ENCODE measurements at places on chromosomes 13 and 19.

DNA sequence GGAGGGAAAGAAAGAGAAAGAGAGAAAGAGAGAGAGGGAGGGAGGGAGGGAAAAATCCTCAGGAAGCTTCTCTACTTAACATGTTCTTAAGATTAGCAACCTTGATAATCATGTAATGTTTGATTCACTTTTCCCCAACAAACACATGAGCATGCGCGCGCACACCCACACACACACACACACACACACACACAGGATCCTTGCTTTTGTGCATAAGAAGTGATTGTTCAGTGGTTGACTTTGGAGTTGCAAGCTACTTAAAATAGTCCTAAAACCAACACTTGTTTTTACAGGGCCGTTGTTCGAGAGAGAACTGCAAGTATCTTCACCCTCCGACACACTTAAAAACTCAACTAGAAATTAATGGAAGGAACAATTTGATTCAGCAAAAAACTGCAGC, 100.0 kb upstream of the RAP2A start:
- no peak for DNase-seq

DNA sequence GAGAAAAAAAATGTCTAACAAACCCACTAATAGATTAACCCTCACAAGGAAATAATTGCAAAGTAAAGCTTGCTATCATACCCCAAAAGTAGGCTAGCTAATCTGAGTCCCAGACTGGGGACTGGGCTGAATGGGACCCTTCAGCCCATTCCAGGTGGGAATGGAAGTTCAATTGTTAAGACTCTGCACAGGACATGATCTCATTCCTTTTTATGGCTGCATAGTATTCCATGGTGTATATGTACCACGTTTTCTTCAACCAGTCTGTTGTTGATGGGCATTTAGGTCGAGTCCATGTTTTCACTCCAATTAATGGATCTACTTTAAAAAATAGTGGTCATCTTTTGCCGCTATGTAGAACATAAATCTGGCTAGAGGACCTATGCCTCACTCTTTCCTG, 17.9 kb downstream of the OR7A5 start:
- no peak for DNase-seq

GRCh38 chr13:96984051-96984508, 10.2 kb downstream of the OXGR1 start:
- no peak for DNase-seq

GRCh38 chr13:51637852-51638215, 53.6 kb downstream of the WDFY2 start:
- DNase-seq = no peak

DNA sequence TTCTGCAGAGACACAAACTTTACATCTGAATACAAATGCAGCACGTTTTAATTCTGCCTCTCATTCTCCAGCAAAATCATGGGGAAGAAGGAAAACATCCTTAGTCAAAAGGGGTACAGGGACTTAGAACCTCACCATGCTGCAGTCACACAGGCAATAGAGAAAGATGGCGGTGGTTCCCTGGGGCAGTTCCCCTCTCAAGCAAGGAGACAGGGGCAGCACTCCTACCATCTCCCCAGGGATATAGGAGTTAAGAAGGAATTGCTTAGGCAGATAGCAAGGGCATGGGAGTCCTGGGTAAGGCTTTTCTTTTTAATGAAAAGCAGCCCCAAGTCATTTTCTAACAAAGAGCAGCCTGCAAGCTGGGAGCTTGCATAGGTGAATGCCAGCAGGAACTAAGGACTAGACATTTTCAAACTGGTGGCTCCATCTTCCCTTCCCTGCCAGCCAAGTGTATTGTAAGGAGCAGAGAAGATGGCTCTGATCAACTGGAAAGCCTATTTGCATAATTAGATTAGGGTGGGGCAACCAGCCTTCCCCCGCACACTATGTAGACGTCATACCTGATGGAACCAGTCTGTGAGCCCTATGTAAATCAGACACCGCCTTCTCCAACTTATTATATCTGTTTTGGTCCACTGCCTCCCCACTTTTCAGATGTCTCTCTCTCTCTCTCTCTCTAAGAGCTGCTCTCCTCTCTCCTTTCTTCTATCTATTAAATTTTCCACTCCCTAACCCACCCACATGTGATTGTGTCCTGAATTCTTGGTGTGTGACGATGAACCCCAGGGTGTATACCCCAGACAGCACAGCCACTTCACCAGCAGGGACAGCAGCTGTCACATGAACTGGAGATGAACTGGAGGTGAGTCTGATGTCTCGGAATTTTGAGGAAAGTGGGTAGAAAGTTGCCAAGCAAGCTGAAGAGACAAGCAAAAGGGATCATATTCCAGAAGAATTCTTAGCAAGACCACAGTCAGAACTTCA, 514.5 kb downstream of the IRS2 start:
- DNase-seq = no peak

GRCh38 chr19:21856773-21857514, 21.0 kb upstream of the ZNF43 start:
- no peak for DNase-seq

DNA sequence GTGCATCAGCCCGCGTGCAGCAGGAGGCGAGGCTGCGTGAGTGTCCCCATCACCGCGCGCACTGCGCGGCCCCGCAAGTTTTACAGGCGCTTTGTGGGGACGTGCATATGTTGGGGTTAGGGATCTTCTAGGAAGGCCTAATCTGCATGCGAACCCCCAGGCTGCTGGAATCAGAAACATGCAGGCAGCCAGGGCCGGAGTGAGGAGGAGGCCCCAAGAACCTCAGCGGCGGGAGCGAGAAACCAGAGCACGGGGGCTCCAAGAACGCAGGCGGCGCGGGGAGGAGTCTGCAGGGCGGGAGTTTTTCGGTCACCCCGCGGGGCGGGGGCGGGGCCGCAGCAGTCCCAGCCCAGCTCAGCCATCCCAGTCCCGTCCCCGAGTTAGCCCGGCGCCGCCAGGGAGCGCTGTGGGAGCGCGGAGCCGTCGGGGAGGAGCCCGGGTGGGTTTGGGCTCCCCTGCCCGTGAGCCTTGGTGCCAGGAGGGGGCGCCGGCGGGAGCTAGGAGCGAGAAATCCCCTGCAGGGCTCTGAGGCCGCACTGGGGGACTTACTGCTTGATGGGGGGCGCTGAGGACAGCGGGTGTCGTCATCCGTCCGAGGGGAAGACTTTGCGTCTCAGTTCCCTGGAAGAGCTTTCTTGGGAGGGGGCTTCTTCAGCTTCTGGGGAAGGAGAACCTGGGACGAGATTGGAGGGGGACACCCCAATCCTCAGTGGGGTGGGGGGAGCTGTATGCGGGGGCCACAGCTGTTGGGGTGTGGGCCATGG, 933 bp upstream of the NRTN start:
- peak; percentile 88 for DNase-seq

DNA sequence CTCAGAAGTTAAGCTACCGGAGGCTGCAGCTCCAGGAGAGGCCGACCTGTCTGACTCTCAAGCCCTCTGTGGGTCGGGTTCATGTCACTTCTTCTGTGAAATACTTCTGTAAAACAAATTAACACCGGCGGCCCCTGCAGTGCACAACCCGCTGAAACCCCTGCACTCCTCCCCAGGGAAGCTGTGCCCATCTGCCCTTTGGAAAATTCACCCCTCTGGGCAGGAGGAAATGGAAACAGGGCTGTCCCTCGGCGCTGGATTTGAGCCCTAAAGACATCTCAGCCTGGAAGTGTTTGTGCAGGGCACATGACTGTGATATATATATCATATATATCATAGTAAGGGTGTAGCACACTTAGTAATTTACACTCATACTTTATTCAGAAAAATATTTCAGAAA, 415.3 kb downstream of the IRS2 start:
- no peak for DNase-seq

- DNase-seq = no peak
Observed at GRCh38 chr13:70253834-70254233, 145.6 kb upstream of the KLHL1 start.

GRCh38 chr13:74706801-74707200, 572.6 kb upstream of the KLF12 start:
- no peak for DNase-seq

DNA sequence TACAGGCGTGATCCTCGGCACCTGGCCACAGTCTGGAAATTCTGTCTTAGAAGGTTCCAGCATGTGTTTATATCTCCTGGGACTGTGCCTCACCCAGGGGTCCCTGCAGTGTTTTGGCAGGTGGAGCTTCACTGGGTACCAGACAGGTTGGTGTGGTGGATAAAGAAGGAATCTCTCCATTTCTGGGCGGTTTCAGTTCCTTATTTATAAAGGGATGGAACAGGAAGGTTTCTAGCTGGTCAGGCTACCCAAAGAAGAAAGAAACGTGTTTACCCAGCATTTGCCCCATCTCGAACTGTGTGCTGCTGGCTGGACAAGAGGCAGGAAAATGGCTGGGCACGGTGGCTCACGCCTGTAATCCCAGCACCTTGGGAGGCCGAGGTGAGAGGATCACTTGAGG, 9.8 kb downstream of the PNPLA6 start:
- DNase-seq = no peak

DNA sequence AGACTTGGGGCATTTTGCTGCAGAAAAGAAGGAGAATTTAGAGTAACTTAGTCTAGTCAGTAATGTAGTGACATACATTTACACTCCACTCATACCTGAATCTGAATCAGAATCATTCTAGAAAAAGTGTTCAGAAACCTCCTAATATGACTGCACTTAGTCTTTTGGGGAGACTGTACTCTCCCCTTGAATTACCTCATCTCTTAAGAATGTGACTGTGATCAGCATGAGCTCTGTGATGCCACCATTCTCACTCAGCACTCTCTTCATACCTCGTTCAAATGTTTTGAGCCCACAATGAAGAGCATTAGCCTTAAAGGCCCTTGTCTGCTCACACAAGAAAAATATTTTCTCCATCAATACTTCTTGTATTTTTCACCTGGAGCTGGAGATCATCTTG, 229.4 kb downstream of the FGF14 start:
- no peak for DNase-seq

DNA sequence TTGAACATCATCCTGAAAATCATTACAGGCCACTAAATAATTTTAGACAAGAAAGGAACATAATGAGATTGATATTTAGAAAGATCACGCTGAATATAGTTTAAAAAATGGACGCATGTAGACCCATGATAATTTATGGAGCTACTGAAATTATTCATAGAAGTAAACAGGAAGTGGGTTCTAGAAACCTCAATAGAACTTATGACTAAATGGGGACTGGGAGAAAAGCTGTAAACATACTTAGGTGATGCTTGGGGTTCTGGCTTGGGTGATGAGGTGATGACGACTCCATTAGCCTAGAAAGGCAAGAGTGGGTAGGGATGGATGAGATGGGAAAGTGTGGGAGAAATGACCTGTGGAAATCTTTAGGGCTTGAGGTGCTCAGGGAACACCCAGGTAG, 484.0 kb downstream of the MYO16 start:
- DNase-seq = no peak

Measured in T-helper 2 cell (primary cell).